ENCODE measurements at places on chromosomes 3 and 15.

DNA sequence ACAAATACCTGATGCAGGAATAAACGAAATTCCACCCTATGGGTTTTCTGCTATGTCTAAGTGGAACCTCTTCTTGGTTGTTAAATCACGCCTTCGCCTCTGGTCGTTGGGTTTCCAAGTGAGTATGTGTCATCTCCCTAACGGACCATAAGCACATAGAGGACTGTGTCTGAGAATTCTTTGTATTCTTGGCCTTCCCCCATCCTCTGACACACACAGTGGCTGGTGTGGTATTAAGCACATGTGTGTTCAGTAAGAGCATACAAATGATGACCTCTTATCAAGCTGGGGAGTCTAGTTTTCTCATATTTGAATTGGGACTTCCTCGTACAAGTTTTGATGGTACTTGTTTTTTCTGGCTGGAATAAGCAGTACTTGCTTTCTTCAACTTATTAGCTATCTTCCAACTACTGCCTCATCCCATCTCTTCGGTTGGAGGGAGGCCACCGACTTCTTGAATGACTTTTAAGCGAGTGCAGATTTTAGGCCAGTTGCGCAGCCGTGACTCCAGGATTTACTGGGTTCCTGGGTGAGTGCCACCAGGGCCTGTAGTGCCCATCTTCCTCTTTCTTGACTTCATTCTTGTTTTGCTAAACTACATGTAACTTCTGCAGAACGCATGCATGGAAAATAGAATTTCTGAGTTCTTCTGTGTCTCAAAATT is 240.2 kb downstream of the ADAMTS17 start:
- no peak for DNase-seq

DNA sequence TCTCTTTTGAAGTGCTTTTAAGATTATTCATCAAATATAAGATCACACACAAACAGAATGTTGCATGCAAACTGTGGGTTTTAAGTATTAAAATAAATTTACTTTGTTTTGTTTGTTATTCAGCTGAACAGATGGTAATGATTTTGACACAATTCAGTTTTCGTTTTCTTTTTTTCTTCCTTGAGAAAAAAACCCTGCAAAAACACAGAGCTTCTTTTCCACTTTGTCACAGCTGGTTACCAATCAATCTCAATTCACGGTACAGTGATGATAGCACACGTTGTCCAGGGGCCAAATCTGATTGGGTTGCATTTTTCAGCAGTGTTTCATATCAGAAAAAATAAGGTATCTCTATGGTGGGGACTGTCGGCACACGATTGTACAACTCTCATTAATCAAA is 473.6 kb downstream of the ROBO2 start:
- DNase-seq, result no peak

GRCh38 chr3:114241262-114241661 is 3.9 kb upstream of the ZNF80 start:
- no peak for DNase-seq

DNA sequence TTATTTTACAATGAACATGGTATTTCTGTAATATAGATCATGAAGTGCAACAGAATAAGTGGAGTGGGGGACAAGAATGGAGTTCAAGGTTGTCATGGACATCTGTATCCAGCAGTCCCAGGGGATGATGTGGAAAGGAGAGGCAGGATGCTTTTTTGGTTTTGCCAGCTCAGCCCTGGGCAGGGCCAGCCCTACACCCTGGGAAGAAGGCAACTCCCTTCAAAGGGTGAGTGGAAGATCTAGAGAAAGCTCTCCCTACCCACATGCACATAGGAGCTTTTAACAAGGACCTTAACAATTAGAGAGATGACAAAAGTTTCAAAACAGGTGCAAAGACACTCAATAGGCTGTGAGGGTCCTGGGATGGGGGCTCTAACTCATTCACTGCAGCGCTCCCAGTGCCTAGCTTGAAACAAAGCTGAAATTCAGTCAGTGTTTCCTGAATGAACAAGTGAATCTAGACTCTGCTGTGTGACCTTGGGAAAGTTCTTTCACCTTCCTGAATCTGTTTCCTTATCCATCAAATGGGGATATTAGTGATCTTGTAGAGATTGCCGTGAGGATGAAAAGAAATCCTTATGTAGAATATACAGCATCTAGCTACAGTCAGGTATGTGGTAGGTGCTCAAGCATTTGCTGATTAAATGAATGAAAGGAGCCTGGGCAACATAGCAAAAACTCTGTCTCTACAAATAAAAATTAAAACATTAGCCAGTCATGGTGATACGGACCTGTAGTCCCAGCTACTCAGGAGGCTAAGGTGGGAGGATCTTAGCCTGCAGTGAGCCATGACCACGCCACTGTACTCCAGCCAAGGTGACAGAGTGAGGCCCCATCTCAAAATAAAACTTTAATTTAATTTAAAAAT is 14.3 kb downstream of the BHLHE40 start:
- DNase-seq, result no peak

DNA sequence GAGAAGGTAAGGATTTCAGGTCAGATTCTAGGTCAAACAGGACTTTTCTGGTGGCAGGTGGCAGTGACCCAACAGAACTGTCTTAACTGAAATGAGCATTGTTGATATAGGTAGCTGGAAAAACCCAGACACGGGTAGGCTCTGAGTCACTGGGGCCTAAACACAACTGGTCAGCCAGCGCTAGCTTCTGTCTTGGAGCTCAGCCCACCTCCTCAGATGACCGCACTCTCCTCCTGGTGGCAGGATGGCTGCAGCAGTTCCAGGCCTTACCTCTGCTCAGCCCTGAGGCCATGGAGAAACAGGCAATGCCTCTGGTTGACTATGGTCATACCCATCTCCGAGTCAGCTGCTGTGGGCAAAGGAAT is 61.1 kb upstream of the GATA2 start:
- no peak for DNase-seq

DNA sequence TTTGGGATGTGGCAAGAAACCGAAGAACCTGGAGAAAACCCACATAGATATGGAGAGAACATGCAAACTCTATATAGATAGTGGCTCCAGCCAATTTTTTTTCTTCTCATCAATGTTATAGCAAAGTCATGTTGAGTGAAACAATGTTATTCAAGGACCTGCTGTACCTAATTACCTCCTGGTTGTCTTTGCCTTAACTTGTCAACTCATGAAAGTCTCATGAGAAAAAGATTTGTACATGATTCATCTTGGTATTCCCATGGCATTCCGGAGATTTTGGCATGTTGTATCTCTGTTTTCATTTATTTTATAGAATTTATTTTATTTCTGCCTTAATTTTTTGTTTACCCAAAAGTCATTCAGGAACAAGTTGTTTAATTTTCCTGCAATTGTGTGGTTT is 303.8 kb upstream of the CDIN1 start:
- no peak for DNase-seq

DNA sequence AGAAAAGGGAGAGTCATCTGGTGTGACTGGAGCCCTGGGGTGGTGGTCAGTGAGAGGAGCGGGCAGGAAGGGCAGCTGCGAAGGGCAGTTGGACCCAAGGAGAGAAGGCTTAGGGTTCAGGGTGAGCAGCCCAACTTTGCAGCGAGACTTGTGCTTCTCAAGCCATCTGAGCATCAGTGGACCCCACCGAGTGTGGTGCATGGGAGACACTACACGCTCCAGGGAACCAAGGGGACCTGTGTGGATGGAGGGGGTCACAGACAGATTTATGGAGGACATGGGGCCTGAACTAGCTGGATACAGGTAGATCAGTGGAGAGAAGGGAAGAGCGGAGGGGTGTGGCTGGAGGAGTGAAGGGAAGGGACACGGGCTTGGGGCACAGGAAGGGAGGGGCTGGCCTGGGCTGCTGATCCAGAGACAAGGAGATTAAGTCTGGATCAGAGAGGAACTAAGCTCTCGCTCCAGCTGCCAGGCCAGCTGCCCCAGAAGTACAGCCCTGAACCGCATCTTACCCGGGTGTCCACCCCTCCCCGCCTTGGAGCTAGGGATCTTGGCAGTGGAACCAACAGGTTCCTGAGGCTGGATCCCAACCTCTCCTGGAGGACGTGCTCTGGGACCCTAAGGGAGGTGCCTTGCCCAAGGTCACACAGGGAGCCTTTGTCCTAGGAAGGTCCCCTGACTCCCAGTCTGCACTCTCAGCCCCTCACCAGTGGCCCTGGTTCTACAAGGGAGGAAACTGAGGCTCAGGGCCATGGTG is 120.5 kb downstream of the CORO2B start:
- no peak for DNase-seq

GRCh38 chr15:80846031-80846815 is 67.1 kb downstream of the CEMIP start:
- DNase-seq, result no peak

DNA sequence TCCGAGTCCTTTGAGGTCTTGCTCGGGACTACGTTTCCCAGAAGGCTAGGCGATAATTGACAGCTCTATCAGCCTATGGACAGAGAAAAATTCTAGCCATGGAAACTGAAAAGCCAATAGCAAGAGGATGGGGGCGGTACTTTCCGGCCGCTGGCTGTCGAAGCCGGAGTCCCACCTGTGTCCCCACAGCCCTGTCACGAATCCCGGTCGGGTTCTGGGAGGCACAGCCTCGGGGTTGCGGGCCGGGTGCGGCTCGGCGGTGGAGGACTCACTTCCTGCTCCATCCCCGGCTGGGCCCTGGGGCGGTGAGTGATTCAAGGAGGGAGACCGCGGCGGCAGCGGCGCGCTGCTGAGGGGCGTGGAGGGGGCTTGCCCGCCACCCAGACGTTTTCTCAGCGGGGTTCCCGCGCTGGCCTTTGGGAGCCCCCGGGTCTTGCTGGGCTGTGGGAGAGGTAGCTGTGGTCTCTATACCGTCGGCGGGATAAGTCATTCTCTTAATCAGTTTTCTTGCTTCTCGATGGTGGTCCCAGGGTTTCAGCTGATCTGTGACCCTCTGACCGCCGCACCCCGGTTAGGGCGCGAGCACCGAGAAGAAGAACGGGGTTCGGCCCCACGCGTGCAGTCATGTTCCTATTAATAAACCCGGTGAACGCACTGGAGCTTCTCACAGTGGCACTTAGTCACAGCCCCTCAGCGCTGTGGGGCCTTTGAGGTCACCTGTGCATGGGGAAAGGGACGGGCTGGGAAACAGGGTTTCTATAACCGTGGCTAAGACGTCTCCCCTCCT is at the start of gene ZNF774:
ZNF774 (plus strand) TSS at position 178 of the 787 bp plus-strand sequence. CDS start 2,377 bp downstream, outside the sequence.
- peak; percentile 98 for DNase-seq

DNA sequence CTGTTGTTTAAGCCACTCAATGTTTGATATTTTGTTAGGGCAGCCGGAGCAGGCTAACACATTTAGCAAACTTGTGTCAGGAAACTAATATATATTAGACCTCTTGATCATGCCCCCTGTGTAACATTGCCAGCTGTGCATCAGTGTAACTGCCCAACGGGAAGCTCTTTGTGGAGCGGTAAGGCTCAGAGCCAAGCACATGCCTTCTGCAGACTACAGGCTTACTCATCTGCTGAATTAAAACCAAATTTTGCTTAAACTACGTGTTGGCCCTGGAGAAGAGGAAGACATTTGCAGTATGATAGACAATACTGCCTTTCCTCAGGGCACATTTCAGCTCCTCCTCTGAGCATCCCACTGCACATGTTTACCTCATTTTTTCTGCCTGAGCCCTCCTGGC is 50.5 kb upstream of the KCNMB2 start:
- DNase-seq, result no peak

DNA sequence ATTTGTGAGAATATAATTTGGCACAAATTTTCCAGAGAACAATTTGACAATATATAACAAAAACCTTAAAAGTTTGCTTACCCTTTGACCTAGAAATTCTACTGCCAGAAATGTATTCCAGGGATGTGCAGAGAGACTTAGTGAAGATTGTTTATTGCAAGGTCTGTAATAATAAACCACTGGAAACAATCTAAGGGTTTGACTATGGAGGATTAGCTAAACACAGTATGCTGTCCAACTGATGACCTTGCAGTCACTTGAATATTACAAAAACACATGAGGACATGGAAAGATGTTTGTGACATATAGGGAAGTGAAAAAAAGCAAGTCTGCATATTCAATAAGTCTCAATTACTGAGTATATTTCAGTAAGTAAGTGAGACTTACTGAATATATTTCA is 48.1 kb upstream of the CDV3 start:
- DNase-seq, result no peak

DNA sequence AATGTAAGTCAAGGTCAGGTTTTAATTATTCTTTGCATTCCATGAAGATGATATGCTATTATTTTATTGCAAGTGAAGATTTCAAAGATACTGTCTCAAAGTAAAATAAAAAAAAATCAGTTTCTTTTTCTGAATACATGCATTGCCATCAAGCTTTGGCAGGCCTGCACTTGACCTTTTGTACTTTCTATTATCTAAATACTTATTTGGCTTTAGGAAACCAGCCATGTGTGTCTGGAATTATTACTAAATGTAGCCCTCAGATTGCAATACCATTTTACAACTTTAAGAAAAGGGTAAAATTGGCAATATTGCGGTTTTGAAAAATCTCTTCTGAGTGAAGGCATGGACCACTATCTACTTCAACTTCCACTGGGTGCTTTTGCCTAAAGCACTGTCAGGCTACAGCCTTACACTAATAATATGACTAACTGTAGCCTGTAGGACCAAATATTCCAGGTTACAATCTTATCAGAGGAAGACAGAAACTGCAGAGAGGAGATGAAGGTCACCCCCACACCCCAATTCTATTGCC is 349.4 kb upstream of the DCBLD2 start:
- no peak for DNase-seq

DNA sequence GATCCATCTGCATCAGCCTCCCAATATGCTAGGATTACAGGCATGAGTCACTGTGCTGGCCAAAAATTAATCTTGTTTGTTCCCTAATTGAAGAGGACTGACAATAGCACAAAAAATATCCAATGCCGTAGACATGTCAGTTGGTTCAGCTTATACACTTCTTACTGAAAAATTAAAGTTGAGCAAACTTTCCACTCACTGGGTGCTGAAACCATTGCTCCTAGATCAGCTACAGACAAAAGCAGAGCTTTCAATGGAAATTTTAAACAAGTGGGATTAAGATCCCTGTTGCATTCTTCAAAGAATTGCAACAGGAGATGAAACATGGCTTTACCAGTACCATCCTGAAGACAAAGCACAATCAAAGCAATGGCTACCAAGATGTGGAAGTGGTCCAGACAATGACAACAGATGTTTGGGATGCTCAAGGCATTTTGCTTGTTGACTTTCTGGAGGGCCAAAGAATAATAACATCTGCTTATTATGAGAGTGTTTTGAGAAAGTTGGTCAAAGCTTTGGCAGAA is 16.0 kb downstream of the ISLR2 start:
- DNase-seq, result no peak

GRCh38 chr3:111035902-111036301 is 35.7 kb upstream of the NECTIN3 start:
- DNase-seq, result no peak

DNA sequence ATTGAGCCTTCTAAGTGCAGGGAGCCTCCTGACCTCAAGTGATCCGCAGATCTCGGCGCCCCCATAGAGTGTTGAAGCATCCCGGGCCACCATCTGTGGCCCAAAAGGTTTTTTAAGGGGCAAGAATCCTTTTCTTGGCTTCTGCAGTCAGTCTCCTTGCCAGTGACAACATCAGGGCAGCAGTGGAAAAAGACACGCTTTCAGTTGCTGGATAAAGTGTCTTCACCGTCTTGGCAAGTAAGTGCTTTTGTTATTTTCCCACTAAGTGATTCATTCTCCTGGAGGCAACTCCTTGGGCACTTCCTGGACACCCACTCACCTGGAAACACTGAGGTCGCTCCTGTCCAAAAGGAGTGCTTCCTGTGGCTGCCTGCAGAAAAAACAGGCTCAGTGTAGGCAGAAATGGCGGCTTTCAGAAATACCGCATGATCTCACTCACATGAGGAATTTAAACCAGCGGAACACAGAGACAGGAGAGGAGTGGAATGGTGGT is 71.7 kb upstream of the ABHD2 start:
- DNase-seq, result no peak
